ENCODE measurements at places on chromosomes 4 and X.

- DNase-seq, result peak; percentile 90
Measured at GRCh38 chrX:46573331-46573891, at the start of gene CHST7. Gene CHST7 (plus strand): TSS chrX:46573765. CDS start chrX:46573932, 167 bp downstream.

GRCh38 chrX:8760021-8760420, 28.1 kb upstream of the ANOS1 start:
- DNase-seq, result no peak

DNA sequence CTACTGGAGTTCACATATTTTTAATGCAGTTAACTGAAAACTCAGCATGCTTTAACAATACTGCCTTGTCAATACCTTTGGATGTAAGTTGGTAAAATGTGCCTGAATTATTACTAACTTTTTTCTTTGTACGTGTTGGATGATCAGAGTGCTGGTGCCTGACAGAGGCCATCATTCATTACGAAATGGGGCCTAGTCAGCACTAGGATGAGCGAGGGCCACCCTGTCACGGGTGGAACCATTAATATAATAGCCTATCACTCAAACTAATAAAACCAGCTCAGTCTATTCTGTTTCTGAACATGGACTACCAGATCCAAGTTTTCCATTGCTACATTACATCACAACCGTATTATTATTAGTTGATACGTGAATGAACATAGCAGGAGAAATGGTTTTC, 501.7 kb upstream of the TENM3 start:
- DNase-seq, result no peak

GRCh38 chr4:7328913-7329638, 105.7 kb downstream of the PSAPL1 start:
- DNase-seq, result no peak

DNA sequence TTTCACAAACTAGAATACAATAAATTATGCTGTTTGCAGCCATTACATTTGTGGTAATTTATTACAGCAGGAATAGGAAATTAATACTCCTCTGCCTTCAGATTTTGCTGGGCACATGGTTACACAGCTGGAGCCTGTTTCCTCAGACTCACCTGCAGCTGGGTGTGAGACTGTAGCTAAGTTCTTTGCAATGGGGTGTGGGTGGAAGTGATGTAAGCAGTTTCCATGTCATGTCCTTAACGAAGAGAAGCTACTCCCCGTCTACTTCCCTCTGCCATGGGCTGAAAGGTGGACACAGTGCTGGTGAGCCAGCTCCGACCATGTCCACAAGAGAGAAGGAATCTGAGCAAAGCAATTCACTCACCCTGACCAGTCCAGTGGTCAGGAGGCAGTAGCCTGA, 18.2 kb downstream of the SH3KBP1 start:
- no peak for DNase-seq

DNA sequence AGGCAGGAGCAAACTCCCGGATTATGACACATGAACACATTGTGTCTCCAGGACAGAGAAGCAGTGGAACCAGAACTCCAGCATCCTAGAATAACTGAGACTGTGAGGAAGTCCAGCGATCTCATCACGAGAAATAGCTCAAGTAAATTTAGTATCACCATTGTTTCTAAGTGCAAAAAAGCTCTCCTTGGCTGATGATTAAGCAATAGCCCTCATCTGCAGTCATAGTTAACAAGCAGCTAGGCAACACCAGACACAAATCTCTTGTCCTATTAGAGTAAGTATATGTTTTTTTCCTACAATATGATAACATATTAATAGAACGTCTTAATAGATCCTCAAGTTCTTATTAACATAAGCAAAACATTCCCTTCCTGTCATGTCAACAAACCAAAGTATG, 2.4 kb upstream of the CFAP299 start:
- DNase-seq, result no peak

GRCh38 chr4:183098723-183099536, at the start of gene WWC2:
Gene WWC2 (plus strand): TSS chr4:183099257. CDS start chr4:183099492, 235 bp downstream.
- peak; percentile 61 for DNase-seq

DNA sequence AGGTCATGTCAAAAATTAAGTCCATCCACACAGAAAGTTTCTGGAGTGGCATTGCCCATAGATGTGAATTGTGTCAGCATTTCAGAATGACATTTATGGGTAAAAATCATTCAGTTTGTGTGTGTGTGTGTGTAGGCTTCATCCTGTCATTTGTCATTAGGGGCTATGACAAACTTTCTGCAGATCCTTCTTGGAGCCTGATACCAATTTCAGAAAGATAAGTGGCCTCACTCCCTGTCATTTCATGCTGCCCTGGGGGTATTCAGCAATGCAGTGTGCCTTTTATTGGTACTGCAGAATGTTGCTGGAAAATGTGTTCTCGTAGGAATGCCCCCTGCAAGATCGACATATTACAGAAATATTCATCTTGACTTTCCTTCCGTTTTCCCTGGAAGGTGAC, 659.7 kb downstream of the NLGN4X start:
- no peak for DNase-seq

DNA sequence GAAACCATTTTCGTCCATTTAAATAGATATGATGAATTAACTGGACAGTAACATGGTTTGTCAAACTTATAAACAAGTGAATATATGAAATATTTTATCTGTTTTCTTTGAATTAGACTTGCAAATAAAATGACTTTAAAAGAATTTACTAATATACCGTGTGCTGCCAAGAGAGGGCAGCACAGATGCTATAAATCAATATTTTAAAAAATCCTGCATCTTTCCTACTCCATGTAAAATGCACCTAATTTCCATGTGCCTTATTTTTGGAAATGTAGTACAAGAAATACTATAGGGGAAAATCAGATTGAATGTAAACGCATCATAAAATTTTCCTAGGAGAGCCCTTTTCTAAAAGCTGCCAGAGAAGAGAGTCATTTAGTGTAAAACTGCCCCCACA, 62.2 kb downstream of the PRKX start:
- peak; percentile 8 for DNase-seq

DNA sequence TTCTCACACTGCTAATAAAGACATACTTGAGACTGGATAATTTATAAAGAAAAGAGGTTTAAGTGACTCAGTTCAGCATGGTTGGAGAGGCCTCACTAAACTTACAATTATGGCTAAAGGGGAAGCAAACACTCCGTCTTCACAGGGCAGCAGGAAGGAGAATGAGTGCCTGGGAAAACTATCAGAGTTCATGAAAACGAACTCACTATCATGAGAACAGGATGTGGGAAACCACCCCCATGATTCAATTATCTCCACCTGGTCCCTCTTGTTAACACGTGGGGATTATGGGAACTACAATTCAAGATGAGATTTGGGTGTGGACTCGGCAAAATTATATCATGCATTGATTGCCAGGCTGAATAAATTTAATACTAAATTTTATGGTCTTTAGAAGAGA, 592.7 kb downstream of the GRXCR1 start:
- no peak for DNase-seq

GRCh38 chrX:103453655-103454054, 65.6 kb downstream of the RAB40A start:
- DNase-seq, result no peak

DNA sequence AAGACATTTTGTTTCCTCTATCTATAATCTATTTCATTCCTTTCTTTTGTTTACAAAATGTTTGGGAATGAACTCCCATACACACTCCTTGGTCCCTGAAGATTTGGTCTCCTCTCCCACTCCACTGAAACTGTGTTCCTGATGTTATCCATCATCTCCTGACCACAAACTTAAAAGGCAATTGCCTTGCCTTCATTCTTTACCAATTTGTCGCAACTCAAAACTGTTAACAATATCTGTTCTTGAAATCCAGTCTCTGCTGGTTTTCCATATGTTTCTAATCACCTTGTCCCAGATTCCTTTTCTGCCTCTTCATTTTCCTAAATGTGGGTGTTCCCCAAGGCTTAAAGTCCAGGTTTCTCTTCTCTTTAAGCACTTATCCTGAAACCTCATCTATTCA, 262.2 kb upstream of the TTC29 start:
- no peak for DNase-seq

DNA sequence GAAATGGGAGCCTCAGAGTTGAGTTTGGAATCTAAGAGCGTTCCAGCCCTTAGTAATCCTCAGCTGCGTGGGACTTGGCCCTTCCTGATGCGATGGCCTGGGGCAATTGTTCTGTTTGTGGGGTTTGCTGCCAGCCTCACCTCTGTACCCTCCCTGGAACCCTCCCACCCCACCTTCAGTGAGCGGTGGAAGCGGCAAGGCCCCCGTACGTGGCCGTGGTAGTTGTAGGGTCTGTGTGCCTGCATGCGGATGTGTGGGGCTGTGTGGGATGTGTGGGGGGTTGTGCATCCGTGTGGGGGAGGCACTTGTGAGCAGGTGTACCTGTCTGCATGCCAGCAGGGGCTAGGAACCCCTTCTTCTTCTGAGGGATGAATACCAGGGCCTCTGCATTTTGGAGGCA, 65.4 kb upstream of the ADRA2C start:
- DNase-seq, result no peak

DNA sequence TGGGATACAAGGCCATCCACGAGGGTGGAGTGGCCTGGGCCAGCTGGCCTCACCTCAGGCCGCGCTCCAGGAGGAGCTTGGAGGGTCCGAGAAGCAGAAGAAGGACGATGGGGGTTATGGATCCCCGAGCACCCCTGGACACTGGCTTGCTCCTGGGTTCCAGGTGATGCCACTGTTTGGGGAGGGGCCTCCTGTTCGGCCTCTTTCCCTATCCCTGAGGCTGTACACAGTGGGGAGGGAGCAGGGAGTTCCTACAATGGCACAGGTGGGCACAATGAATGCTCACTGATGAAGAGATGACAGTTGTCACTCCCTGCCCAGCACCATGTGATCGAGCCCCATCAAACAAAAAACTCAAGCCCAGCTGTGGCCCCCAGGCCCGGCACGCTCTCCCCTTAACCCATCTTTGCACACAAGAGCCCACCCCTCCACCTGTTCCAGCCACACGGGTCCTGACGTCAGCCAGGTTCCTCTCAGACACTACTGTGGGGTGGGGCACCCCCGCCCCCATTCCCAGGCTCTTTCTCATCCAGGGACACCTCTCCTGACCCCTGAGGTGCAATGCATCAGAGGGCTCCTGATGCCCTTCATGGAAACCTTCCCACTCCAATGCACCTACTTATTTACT, 70.3 kb downstream of the WFS1 start:
- no peak for DNase-seq

GRCh38 chr4:127656047-127656680, 23.4 kb downstream of the INTU start:
- no peak for DNase-seq

DNA sequence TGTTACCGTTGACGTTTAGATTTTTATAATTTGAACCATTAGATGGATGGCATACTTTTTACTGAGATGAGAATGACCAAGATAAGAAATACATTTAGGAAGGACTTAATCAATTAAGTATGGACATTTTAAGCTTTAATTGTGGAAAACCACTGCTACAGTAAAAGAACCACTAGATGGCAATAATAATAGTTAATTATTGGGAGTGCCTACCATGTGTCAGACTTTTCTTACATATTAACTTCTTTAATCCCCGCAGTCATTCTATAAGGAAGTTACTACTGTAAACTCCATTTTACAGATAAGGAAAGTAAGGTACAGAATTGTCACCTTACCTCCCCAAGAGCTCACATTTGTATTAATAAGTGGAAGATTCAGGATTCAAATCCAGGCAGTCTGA, 48.5 kb upstream of the MYOZ2 start:
- no peak for DNase-seq

DNA sequence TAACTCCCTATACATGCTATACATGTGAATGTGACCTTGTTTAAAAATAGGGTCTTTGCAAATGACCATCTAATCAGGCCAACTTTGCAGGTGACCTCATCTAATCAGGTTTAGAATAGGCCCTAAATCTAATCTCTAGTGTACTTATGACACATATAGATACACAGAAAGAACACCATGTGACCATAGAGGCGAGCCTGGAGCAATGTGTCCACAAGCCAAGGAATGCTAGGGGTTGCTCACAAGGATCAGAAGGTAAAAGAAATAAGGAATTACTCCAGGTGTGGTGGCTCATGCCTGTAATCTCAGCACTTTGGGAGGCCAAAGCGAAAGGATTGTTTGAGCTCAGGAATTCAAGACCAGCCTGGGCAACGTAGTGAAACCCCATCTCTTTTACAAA, 9.6 kb upstream of the C4orf36 start:
- DNase-seq, result no peak

- peak; percentile 64 for DNase-seq
Measured at GRCh38 chr4:54226404-54227255, 2.5 kb upstream of the PDGFRA start.

DNA sequence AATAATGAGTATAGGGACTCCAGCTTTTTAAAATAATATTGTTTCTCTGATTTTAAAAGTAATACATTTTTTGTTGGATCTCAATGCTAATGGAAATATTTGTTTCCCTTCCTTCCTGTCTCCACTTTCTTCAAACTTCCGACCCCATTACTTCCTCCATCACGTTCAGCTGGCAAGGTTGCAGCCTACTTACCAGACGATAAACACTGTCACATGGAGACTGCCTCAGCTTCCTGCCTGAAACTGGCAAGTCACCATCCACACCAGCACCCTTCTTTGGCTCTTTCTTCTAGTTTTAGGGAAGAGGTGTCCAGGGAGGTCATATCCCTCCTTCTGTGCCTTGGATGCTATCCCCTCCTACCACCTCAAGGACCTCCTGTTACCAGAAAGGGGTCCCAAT, 3.4 kb upstream of the INTU start:
- no peak for DNase-seq

DNA sequence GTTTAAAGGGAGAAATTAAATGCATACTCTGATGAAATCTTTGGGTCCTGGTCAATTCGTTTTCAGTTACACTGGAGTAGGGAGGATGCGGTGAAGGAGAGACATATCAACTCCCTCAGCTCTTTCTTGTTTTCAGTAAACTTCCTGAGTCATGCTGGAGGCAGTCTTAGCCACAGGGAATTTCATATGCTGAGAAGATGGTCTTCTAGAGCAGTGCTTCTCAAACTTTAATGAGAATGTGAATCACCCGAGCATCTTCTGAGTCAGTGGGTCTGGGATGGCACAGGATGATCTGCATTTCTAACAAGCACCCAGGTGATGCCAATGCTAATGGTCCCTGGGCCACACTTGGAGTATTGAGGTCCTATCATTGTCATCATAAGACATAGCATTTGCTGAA, 214.5 kb downstream of the KIT start:
- no peak for DNase-seq

DNA sequence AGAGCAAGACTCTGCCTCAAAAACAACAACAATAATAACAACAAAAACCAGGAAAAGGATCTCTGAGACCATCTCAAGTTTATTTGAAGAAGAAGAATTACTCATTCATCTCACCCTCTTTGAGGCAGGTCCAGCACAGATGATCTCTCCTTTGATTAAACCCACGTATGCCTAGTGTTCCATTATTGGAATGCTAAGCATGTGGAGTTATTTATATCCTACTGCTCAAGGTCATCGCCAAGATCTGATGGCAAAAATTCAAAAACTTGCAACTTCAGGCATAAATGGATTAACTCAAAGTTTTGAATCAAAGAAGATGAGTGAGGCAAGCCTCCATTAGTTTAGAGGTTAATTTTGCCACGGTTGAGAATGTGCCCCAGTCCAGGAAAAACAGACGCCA, 184.2 kb downstream of the DHRSX start:
- DNase-seq, result no peak

- DNase-seq, result peak; percentile 16
Measured at GRCh38 chr4:26032630-26033317, 118.8 kb downstream of the SMIM20 start.

GRCh38 chr4:169229571-169230028, 41.2 kb downstream of the SH3RF1 start:
- DNase-seq, result no peak

Measured in NCI-H1417 (cell line).